Inflammatory macrophage treated with lipopolysaccharide for 1 hour (primary cell): ENCODE measurements at places on chromosomes 3 and 15.

GRCh38 chr15:92899601-92899947 lies 550 bp upstream of the CHD2 start:
- no peak for DNase-seq

GRCh38 chr3:132343018-132343612 lies 25.9 kb downstream of the ACP3 start:
- DNase-seq: peak; percentile 64

DNA sequence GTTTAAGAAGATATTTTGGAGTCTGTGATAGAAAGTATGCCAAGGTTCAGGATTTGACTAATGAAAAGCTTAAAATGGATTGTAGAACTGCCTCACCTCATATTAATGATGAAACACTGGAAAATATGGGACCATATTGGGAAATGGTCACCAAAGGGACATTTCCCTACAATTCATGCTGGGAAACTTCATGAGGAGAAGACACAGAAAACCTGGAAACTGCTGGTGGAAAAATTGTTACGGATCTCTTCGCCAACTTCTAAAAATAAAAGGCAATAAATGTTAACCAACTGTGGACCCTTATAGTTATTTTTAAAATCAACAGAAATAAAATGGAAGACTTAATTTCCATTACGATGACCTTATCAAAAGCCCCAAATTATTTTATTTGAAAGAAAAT lies 97.6 kb upstream of the FRMD4B start:
- no peak for DNase-seq

GRCh38 chr3:161339517-161340500 lies 31.5 kb downstream of the SPTSSB start:
- DNase-seq: no peak

GRCh38 chr3:161221806-161222600 lies 892 bp downstream of the NMD3 start:
- DNase-seq: peak; percentile 48

DNA sequence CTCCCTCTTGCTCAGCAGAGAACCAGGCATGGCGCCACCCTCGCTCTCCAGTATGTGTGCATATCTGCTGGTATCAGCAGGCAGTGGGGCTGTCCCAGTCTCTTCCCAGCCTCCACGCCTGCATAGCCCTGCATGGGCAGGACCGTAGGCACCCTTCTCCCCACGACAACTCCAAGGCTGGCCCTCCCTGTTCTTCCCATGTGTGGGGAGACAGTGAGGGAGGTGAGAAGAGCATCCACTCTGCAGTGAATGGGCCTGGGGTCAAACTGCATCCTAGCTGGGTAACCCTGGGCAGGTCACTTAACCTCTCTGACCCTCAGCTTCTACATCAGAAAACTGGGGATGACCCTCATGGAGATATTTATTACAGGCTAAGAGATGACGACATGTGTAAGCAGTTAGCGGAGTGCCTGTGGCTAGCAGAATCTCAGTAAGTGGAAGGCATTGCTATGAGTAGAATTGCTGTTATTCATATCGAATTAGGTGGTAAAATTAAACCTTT lies 13.3 kb upstream of the SSUH2 start:
- DNase-seq: no peak
